ENCODE measurements at places on chromosomes 5 and 9.
A peak's percentile ranks its signal among the peaks of the same experiment; 100 is the strongest.

GRCh38 chr5:4207486-4207885, 611.9 kb downstream of the IRX1 start:
- peak; percentile 7 for DNase-seq

- DNase-seq = no peak
These were observed 624.4 kb upstream of the C9orf72 start for GRCh38 chr9:28197653-28198052.

GRCh38 chr9:6415266-6415665, 2.3 kb downstream of the UHRF2 start:
- DNase-seq = no peak

- no peak for DNase-seq
These were observed 20.2 kb downstream of the EEIG1 start for GRCh38 chr9:127960410-127961154.

DNA sequence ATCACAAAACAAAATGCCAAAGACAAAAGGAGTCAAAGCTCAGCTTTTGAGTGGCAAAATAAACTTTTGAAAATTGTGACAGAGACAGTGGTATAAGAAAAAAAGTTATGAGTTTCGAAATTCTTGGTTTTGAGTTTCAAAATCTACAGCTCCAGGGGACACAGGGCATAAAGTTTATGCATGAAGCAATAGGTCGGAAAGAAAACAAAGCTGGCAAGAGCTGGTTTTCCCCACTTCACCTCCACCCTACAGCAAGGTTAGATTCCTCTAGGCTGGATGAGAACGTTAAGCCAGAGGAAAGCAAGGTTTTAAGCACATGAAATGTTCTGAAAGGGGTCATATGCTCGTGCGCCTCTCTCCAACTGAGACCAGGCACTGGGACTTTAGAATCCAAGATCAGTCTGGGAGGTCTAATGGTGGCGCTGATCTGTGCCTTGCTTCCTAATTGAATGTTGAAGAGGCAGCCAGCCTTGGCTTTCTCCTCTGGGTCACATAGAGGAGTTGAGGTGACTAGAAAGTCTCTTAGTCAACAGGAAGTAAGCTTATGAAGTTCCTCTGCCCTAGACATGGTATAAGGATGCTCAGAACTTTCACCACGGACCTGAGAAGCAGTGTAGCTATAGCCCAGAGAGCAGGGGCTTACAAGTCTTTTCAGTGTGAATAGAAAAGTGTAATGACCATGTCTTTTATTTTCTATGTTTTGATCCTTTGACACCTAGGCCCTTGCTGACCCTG, 167.7 kb upstream of the DMAC1 start:
- DNase-seq = no peak

DNA sequence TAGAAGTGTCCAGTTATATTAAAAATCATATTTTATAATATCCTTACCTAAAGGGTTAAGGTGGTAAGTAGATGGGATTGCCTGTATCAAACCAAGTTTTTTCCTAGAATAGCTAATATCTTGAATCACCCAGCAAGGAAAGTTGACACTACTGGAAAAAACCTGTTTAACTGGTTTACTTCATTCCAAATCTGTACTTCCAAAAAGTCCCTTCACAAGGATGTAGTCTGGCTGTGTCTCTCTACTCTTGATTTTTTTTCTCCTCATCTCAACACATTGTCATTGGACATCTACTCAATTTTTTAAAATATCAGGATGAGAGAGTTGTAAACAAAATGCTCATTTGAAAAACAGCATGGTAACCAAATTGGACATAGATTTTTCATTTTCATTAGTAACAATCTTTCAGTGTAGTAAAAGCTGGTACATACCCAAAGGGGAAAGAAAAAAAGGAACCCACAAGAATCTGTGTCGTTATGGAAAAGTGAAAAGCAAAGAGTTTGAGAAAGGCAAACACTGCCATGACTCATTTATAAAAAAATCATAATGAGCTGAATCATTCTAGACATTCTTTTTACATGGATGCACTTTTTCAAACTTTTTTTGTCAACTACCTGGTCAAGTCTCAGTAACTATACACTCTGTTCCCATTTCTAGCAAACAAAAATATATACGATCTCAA, 173.5 kb downstream of the GLIS3 start:
- DNase-seq = peak; percentile 85

- DNase-seq = no peak
These were observed 10.5 kb downstream of the ARSB start for GRCh38 chr5:78974601-78975000.

GRCh38 chr5:124582561-124582840, 163.9 kb downstream of the ZNF608 start:
- DNase-seq = no peak

GRCh38 chr9:135616619-135617537, 22.5 kb downstream of the GLT6D1 start:
- no peak for DNase-seq

- peak; percentile 52 for DNase-seq
These were observed at the start of gene CCNI2 for GRCh38 chr5:132746954-132747615. Gene CCNI2 (plus strand): TSS chr5:132747426. CDS start chr5:132747496, 70 bp downstream.

DNA sequence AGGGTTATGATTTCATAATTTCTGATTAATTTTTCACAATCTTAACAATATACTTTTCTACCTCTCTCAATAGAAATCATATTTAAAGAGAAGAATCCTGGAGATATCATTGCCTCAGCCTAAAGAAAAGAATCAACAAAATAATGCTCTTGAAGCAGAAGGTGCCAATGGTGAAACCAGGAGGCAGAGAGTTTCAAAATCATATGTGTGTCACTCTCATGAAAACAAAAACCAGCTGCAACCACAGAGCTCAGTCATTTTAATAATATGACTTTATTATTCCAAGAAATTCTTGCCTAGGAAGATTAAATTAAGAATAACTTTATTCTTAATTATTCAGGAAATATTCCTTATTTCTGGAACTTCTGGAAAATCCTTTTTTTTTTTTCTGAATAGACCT, 266.8 kb upstream of the ACTBL2 start:
- no peak for DNase-seq

- DNase-seq = no peak
These were observed 319.5 kb upstream of the TNC start for GRCh38 chr9:115437418-115437817.

- no peak for DNase-seq
These were observed 39.0 kb downstream of the RAPGEF1 start for GRCh38 chr9:131700765-131701435.

DNA sequence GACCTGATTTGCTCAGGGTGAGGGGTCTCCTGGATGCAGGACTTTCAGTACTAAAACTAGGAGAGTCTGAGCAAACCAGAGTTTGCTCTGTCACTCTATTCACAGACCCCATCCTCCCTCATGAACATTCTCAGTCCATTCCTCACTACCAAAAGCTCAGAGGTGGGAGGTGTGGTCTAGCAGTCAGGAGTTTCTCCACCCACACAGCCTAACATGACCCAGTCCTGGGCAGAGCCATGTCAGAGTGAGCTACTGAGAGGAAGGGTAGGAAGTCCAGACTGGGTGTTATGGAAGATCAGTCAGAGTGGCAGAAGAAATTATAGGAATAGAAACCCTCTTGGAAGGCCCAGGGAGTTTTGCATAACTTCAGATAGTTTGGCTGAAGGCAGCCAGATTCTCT, 113.3 kb upstream of the GRAMD2B start:
- DNase-seq = peak; percentile 11

- DNase-seq = no peak
These were observed 27.2 kb downstream of the SLC35A4 start for GRCh38 chr5:140591747-140592372.

DNA sequence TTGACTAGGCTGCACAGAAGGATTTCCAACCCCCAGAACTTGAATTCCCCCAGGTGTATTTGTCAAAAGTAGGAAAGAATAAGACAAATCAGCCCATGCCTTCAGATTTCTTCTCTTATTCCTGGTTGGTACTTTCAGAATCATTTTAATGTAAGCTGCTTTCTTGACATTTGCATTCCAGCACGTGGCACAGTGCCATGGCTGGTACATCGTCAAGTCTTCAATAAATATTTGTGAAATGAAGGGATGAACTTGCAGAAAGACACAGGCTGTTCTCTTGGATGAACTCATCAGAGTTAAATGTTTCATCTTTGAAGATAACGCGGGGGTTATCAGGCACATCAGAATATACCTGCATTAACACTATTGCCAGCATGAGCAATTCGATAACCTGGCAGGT, 14.5 kb downstream of the KCNIP1 start:
- DNase-seq = no peak

DNA sequence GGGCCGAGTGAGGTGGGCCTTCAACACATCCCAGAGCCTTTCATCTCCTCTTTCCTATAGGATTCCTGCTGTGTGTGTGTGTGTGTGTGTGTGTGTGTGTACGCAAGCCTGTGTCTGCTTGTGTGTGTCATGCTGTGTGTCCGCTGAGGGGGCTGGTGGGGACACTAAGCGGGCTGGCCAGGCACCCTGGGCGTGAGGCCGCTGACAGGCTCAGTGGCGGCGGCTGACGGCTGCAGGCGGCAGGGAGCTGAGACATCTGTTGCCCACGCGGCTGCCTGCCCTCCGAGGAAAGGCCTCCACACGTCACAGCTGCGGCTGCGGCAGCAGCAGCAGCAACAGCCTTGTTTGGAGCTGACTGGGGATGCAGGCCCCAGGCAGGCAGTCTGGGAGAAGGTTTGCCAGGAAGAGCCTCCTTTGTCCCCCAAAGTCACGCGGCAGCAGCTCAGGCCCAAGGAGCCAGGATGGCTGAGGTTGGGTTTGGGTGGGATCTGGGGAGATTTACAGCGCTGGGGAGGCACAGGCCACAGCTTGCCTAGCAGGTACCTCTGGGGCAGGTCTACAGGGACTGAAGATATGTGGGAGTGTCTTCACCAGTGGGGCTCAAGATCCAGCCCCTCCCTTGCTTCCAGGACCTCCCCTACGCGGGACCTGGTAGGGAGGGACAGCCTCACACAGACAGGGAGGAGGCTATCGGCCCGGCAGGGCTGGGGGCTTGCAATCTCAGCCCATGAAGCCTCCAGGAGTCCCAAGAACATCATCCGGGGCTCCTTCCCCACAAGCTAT, 1.8 kb downstream of the PDLIM4 start:
- DNase-seq = peak; percentile 91

GRCh38 chr5:129991780-129992179, 87.5 kb downstream of the CHSY3 start:
- no peak for DNase-seq

DNA sequence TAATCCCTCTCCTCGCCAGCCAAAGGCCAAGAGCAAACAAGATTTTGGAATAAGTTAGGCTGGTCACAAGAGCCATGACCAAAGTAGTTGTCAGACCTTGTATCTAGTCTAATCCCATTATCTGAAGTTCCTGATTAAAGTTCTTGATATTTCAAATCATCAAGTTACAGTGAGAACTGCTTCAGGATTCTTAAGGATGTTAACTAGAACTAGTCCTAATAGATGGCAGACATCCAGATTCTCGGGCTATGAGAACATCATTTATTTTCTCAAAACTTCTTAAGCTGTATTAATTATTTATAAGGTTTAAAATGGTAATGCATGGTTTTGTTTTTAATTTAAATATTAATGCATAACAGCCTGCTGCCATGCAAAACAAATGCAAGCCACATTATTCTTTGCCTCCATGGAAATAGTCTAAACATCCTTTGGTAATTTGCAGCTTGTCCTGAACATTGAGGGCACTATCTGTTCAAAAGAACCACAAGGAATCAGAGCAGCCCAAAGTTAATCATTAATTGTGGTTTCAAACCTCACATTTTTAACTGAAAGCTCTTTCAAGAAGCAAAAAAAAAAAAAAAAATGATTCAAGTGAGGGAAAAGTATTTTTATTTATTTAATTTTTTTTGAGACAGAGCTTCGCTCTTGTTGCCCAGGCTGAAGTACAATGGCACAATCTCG, 95.1 kb downstream of the TTC39B start:
- peak; percentile 88 for DNase-seq

- DNase-seq = peak; percentile 86
These were observed 292.8 kb downstream of the ARHGEF28 start for GRCh38 chr5:73918791-73919221.

DNA sequence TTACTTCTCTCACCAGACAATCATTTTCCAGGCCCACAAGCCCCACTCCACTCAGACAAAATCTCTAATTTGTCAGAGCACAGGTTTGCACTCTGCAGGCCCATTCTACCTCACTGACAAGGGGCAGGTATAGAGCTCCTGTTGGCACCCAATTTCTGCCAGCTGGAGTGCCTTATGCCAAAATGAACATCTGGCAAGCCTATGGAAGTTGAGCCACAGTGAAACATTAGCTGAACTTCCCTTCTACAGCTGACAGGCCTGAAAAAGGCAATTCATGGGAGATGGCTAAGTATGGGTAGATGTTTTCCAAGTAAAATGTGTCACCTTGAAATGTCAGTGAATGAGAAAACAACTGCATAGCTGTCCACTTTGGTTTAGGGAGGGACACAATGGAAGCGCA, 87.0 kb downstream of the SPOCK1 start:
- DNase-seq = no peak

DNA sequence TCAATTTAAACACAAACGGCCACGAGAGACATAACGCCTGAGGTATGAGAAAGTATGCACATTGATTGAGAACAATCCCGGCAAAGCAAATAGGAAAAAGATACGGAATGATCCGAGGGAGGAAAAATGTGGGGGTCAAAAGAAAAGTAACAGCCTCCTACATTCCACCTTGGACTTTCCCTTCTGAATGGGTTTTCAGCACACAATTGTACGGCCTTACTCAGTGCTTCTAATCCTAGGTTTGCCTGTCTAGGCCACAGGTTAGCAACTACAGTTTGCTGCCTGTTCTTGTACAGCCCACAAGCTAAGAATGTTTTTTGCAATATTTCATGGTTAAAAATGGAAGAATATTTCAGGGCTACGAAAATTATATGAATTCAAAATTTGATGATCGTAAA, 46.2 kb upstream of the RNF20 start:
- DNase-seq = no peak

DNA sequence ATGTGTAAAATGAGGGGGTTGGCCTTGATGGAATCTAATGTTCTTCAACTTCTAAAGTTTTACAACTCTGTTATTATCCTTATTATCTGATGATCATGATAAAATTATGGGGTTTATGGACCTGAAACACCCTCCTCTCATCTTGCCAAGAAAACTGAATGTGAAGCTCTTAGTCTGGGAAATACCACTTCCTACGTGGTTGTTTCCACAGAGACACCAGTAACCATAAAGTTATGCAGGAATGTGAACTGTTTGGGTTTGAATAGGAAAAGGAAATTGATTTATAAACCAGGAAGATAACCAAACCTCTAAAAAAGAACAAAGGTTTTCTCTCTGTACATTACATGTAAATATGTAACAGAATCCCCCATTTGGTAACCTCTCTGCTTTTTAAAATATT, 28.3 kb upstream of the RAI14 start:
- peak; percentile 85 for DNase-seq
